ENCODE measurements at places on chromosomes 6 and 20.

DNA sequence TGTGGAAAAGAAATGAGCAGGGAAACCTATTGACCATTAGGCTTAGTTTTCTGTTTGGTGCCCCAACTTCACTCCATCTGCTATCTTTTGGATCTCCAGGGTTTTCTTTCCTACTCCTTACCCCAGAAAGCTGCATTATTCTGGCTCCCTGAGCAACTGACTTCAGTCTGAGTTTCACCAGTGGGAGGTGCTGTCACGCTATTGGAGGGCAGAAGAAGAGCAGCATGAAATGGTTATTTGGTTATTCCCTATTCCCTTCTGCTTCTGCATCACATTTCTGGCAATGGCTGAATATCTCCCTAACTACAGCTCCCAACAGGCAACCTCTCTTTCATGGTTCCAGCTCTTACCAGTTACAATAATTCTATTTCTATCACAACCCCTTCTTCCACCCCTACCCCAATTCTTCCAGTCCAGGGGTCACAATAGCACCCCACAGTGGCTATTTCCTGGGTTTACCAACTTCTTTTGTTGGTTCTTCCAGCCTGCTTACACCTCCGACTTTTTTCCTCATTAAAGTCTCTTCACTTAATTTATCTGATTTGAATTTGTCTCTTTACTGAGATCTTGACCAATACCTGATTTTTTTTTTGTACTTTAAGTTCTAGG, 311.5 kb downstream of the PLCB1 start:
- H3K4me3 ChIP-seq = no peak overlapping the region
- no peaks in the 10 kb centered on the region for H3K27me3 ChIP-seq
- H3K27ac ChIP-seq = no peak overlapping the region
- no peak for DNase-seq

DNA sequence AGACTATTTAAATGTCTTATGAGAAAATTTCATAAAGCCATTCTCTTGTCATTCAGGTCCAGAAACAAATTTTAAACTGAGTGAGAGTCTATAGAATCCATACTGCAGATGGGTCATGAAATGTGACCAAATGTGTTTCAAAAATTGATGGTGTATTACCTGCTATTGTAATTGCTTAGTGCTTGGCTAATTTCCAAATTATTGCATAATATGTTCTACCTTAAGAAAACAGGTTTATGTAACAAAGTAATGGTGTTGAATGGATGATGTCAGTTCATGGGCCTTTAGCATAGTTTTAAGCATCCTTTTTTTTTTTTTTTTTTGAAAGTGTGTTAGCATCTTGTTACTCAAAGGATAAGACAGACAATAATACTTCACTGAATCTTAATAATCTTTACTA, 5.0 kb downstream of the MARCKS start:
- peaks cover 5% of the 10 kb centered on the region for H3K4me1 ChIP-seq
- no peak overlapping the region for H3K4me3 ChIP-seq
- H3K27ac ChIP-seq = no peak overlapping the region
- no peaks in the 10 kb centered on the region for H3K36me3 ChIP-seq
- no peak for DNase-seq

DNA sequence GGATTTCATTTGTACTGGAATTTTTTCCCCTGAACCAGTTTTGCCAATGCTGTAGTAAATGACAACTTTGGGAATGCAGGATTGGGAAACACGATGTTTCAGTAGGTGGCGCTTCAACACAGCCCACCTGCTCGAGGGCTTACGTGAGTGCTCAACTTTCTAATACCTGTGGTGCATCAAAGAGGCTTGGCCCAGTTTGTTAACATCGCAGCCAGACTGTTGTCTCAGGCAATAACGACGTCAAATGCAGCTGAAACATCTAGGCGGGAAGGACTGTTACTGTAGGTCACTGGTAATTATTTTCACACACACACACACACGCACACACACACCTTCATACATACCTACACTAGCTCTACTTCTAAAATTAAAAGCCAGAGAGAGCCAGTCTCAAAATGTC, 815.5 kb upstream of the SLC35B3 start:
- H3K36me3 ChIP-seq = no peaks in the 10 kb centered on the region
- H3K27ac ChIP-seq = no peak overlapping the region
- H3K27me3 ChIP-seq = no peaks in the 10 kb centered on the region
- no peak for DNase-seq
- H3K4me1 ChIP-seq = peaks cover 11% of the 10 kb centered on the region
- H3K4me3 ChIP-seq = no peak overlapping the region

GRCh38 chr6:50410579-50410978, 302.7 kb upstream of the TFAP2D start:
- DNase-seq = no peak
- H3K4me3 ChIP-seq = no peak overlapping the region
- H3K36me3 ChIP-seq = no peaks in the 10 kb centered on the region
- no peaks in the 10 kb centered on the region for H3K4me1 ChIP-seq
- H3K27ac ChIP-seq = no peak overlapping the region

GRCh38 chr20:7722564-7722963, 217.7 kb downstream of the HAO1 start:
- no peak for DNase-seq
- no peak overlapping the region for H3K27ac ChIP-seq
- H3K4me1 ChIP-seq = no peaks in the 10 kb centered on the region
- no peak overlapping the region for H3K4me3 ChIP-seq
- no peaks in the 10 kb centered on the region for H3K36me3 ChIP-seq

DNA sequence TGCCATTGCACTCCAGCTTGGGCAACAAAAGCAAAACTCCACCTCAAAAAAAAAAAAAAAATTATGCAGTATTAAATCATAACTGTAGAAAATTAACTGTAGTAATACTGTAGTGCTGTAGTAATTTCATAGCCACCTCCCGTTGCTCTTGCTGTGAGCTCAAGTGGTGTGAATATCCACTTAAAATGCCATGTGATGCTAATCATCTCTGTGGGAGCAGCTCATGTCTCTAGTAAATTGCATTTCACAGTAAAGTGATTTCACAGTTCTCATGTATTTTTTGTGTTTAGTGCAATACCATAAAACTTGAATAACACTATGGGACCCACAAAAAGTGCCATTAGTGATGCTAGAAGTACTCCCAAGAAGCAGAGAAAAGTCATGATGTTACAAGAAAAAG, 14.4 kb upstream of the FAM217A start:
- no peaks in the 10 kb centered on the region for H3K4me1 ChIP-seq
- H3K4me3 ChIP-seq = no peak overlapping the region
- H3K27ac ChIP-seq = no peak overlapping the region
- no peaks in the 10 kb centered on the region for H3K27me3 ChIP-seq
- DNase-seq = no peak
- H3K36me3 ChIP-seq = no peaks in the 10 kb centered on the region

GRCh38 chr6:159122453-159122852, 46.7 kb upstream of the FNDC1 start:
- H3K27me3 ChIP-seq = no peaks in the 10 kb centered on the region
- DNase-seq = no peak
- H3K36me3 ChIP-seq = no peaks in the 10 kb centered on the region

DNA sequence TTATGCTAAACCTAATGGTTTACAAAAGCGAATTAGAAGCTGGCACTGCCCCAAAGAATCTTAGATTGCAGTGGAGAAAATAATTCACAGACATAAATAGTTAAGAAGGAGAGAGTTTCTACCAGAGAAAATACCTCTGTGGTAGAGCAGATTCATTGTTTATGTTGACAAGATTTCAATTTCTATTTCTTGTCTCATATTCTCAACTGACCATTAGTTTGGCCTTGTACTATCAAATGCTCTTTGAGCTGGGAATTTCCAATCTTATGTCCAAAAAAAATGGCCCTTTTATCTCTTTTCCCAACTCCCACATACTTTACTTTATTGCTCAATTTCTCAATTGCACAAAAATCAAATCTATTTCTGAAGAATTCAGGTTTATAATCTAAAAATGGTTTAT, 804.1 kb upstream of the CITED2 start:
- H3K27ac ChIP-seq = no peak overlapping the region
- H3K4me3 ChIP-seq = no peak overlapping the region
- no peaks in the 10 kb centered on the region for H3K27me3 ChIP-seq
- H3K4me1 ChIP-seq = no peaks in the 10 kb centered on the region
- H3K36me3 ChIP-seq = no peaks in the 10 kb centered on the region

- no peak overlapping the region for H3K27ac ChIP-seq
- no peaks in the 10 kb centered on the region for H3K4me1 ChIP-seq
- no peaks in the 10 kb centered on the region for H3K36me3 ChIP-seq
- no peak overlapping the region for H3K4me3 ChIP-seq
- no peaks in the 10 kb centered on the region for H3K27me3 ChIP-seq
- DNase-seq = no peak
Measured at GRCh38 chr6:78896227-78896626, 28.9 kb downstream of the IRAK1BP1 start.

GRCh38 chr6:46338131-46338530, 153.1 kb downstream of the RCAN2 start:
- no peak overlapping the region for H3K27ac ChIP-seq
- H3K27me3 ChIP-seq = no peaks in the 10 kb centered on the region
- H3K4me3 ChIP-seq = no peak overlapping the region
- no peaks in the 10 kb centered on the region for H3K36me3 ChIP-seq
- H3K4me1 ChIP-seq = no peaks in the 10 kb centered on the region

GRCh38 chr6:170298688-170299087, 7.8 kb upstream of the DLL1 start:
- peaks cover 17% of the 10 kb centered on the region for H3K4me1 ChIP-seq
- no peaks in the 10 kb centered on the region for H3K36me3 ChIP-seq
- H3K27me3 ChIP-seq = no peaks in the 10 kb centered on the region
- H3K4me3 ChIP-seq = no peak overlapping the region
